ENCODE measurements at places on chromosomes 1 and 21. TPM values are rescaled to one million over a fixed set of nuclear protein-coding genes. Genes with fewer than 3 reads are reported as not detected.

GRCh38 chr21:38123626-38124025, 133.2 kb upstream of the KCNJ15 start:
- no peak for DNase-seq

DNA sequence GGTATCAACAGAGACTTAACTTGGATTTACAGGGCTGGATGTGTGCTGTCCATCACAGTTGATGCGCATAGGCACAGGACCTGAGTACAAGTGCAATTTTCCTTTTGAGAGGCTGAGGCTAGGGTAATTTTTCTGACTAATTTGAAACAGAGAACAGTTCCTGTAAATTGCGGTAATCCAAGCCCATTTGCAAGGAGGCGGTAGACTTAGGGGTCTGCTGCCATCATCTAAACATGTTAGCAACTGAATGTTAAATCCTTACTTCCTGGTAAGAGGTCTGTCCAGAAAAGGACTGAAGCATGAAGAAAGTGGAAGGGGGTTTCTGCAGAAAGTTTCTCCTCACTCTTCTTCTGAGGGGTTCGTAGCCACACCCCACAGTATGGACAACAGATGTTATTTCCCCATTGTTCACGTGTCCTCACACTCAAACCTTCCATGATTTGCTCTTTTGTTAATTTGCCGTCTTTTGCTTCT, 23.7 kb upstream of the C1orf198 start:
- DNase-seq = no peak

Gene LPAR3
- 0.27 TPM for total RNA-seq

Gene SAMD13
- total RNA-seq = 0.29 TPM

GRCh38 chr1:168958562-168959289, 147.8 kb upstream of the ATP1B1 start:
- no peak for DNase-seq

Gene SELL
- 5.0 TPM for total RNA-seq

DNA sequence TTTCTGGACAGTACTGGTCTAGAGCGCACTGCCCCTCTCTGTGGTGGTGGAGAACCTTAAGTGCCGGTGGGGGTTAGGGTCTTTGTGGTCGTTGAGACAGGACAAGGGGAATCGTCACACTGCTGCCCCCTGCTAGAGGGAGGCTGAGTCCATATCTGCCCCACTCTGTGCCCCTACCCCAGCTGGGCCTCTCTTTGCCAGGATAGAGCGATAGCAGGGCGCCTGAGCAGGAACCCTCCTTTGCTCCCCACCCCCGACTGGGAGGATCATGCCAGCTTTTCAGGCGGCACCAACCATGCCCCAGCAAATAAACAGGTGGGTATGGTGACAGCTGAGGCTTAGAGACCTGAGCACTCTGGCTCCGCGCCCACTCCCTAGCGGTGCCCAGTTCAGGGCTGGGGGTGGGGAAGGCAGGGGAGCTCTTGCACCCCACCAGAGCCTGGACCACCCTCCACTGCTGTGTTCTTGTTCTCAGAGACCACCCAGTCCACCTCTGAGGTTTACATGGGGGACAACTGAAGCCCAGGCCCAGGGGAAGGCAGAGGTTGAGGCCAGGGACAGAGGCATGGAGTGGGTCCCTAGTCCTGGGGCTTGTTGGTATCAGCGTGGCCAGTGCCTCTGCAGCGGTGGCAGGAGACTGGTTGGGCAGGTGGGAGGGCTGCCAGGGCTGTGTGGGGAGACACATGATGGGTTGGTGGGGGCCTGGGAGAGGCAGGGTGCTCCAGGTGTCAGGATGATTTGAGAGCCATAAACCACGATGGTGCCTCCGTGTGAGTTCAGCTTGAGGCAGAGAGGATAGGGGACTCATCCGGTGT, 1.6 kb downstream of the PADI2 start:
- no peak for DNase-seq

Gene SPRR4
- total RNA-seq = not detected

DNA sequence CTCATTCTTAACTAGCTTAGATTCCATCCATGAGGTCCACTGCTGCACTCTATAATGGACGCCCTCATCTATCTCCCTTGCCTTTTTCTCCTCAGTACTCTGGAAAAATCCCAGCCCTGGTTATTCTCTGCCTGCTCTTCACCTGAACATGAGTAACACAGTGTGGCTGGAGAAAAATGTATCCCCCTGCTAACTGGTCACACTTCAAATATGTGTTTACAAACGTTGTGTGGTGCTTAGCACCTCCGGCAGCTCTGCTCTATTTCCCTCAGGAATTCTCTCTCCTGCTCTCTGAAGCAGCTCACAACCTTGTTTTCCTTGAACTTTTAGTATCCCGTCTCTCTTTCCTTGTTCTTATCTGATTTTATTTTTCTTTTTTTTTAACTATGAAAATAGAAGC, 4.1 kb downstream of the SCCPDH start:
- no peak for DNase-seq

Gene SNX7
- total RNA-seq = 55.8 TPM

Gene NR5A2
- total RNA-seq = 0.06 TPM

Gene CYP4X1
- total RNA-seq = 0.17 TPM

GRCh38 chr1:243471754-243472745, 216.2 kb downstream of the SDCCAG8 start:
- DNase-seq = no peak

Gene ARTN
- not detected for total RNA-seq

- no peak for DNase-seq
These were observed 30.4 kb downstream of the SLC30A7 start for GRCh38 chr1:100926240-100926639.
